Neural crest cell (in vitro differentiated cells): ENCODE measurements at places on chromosomes 4 and X. TPM values are rescaled to one million over a fixed set of nuclear protein-coding genes. Genes with fewer than 3 reads are reported as not detected.

The NWD2 gene
- total RNA-seq = 0.02 and 0.05 TPM in 2 replicates

The NEIL3 gene
- total RNA-seq = 18.2 and 20.6 TPM in 2 replicates

The DGAT2L6 gene
- not detected in 2 replicates for total RNA-seq

The ATP8A1 gene
- 10.4 and 11.9 TPM in 2 replicates for total RNA-seq

The CT45A1 gene
- total RNA-seq = not detected in 2 replicates

The VSIG1 gene
- not detected in 2 replicates for total RNA-seq

The ZXDA gene
- total RNA-seq = not detected in 2 replicates
